Breast epithelium (tissue), 4 donors: ENCODE measurements at places on chromosomes 6 and 20. TPM values are rescaled to one million over a fixed set of nuclear protein-coding genes. Genes with fewer than 3 reads are reported as not detected.

DNA sequence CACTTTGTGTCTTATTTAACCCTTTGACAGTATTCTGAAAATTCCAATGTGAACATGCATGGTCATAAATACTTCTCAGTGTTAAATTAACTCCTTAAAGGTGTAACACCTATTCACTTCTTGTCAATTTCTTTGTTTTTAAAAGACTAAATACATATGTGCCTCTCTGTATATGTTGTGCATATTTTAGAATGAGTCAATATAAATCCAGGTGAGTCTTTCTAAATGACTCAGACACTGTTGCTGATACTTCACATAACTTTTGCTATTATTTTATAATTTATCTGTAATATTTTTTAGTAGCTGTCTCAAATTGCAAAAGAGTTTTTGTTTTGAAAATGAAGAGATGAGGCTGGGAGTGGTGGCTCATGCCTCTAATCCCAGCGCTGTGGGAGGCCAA lies 36.0 kb downstream of the TIAM2 start:
- H3K4me3 ChIP-seq = no peak overlapping the region
- no peaks in the 10 kb centered on the region for H3K4me1 ChIP-seq
- H3K27ac ChIP-seq = no peak overlapping the region
- H3K27me3 ChIP-seq = no peaks in the 10 kb centered on the region

GRCh38 chr6:148502083-148502772 lies 159.6 kb downstream of the SASH1 start:
- peak overlapping the region; percentile 75 for H3K27ac ChIP-seq
- H3K36me3 ChIP-seq = no peaks in the 10 kb centered on the region
- H3K4me1 ChIP-seq = peaks cover 7% of the 10 kb centered on the region
- no peak for DNase-seq
- no peaks in the 10 kb centered on the region for H3K27me3 ChIP-seq

Gene SLC16A10
- total RNA-seq = 1.8 TPM

- H3K27me3 ChIP-seq = no peaks in the 10 kb centered on the region
- no peaks in the 10 kb centered on the region for H3K4me1 ChIP-seq
- no peak overlapping the region for H3K4me3 ChIP-seq
- H3K36me3 ChIP-seq = peaks cover 33% of the 10 kb centered on the region
- no peak for DNase-seq
These were observed 10.3 kb downstream of the LEMD2 start for GRCh38 chr6:33778444-33779121.

DNA sequence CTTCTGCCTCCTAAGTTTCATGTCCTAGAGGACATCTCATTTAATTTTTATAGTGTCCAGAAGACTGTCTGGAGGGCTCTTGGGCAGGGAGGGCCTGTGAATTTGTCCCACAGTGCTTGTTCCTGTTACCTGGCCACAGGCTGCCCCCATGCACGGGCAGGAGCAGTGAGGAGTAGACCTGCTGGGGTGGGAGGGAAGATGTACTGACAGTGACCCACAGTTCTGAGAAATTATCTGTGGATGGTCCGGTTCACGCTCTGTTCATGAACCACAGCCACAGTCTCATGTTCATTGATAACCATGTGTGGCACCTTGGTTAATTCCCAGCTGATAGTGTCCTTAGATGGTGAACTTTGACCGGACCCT lies 18.8 kb upstream of the ZNF831 start:
- H3K27me3 ChIP-seq = no peaks in the 10 kb centered on the region
- H3K27ac ChIP-seq = no peak overlapping the region
- no peaks in the 10 kb centered on the region for H3K36me3 ChIP-seq
- H3K4me1 ChIP-seq = no peaks in the 10 kb centered on the region
- DNase-seq = no peak
- H3K4me3 ChIP-seq = no peak overlapping the region

- DNase-seq = no peak
- no peaks in the 10 kb centered on the region for H3K36me3 ChIP-seq
- H3K27me3 ChIP-seq = no peaks in the 10 kb centered on the region
- H3K4me3 ChIP-seq = no peak overlapping the region
These were observed 40.0 kb upstream of the ADGRF5 start for GRCh38 chr6:46961711-46962110.
